Chondrocyte (in vitro differentiated cells): ENCODE measurements at places on chromosomes 6 and 20. TPM values are rescaled to one million over a fixed set of nuclear protein-coding genes. Genes with fewer than 3 reads are reported as not detected.

- DNase-seq, result no peak
Measured at GRCh38 chr6:116152620-116153019, 26.7 kb upstream of the COL10A1 start.

The PSORS1C2 gene
- not detected in 3 replicates for total RNA-seq

DNA sequence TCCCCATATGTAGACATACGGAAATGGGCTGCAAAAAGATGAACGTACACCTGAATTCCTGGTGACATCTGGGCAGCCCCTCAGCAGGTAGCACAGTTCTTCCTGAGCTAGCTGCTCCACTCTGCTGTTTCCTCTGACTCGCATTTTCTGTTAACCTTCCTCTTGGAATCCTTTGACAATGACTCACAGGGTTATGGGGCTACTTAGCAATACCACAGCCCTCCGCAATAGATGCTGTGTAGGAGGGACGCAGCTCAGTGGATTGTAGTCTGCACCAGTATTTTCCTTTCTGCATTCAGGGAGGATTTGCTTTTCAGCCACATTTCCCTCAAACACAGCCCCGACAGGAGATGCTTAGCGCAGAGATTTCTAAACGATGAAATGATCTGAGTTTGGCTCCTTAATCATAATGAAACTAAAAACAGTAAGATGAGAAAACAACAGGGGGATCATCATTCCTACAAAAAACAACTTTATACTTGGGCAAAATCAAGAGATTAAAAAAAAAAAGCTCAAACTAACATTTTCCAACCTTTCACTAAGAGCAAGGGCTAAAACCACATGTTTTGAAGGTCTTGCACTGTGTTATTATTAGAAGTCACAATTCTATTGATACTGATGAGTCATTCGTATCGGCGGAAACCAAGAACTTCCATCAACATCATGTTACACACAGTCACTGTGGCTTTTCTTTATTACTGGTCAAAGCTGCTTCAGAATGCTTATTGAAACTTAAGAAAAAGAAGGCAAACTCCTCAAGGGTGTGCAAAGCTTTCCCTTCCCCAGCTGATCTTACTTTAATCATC, 12.2 kb downstream of the BACH2 start:
- DNase-seq, result no peak

The MYB gene
- total RNA-seq, result 0.13 to 0.51 TPM (median 0.20 TPM) in 3 replicates

The ZHX3 gene
- 52.6 to 55.5 TPM (median 52.9 TPM) in 3 replicates for total RNA-seq

The TSPO2 gene
- total RNA-seq, result not detected in 3 replicates

- DNase-seq, result no peak
Measured at GRCh38 chr6:1608222-1609040, 1.3 kb upstream of the FOXC1 start.

The TAF4 gene
- total RNA-seq, result 11.5 to 16.3 TPM (median 14.8 TPM) in 3 replicates

DNA sequence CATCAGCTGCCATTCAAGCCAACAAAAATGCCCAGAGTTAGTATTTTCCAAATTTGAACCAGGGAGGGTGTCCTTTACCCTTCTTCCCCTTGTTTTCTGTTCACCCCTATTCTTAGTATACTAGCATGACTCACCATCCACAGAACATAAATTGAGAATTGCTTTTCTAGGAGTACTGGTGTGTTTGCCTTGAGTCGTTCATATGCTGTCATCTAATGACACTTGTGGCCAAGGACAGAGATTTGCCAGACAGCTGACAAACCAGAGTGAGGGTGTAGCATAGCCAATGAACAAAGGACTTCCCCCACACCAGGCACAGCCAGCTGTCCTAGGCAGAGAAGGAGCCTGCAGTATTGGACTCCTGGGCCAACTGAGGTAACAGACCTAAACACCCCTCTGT, 62.2 kb downstream of the FILIP1 start:
- no peak for DNase-seq

- no peak for DNase-seq
Measured at GRCh38 chr6:144416773-144417172, 131.6 kb downstream of the UTRN start.

DNA sequence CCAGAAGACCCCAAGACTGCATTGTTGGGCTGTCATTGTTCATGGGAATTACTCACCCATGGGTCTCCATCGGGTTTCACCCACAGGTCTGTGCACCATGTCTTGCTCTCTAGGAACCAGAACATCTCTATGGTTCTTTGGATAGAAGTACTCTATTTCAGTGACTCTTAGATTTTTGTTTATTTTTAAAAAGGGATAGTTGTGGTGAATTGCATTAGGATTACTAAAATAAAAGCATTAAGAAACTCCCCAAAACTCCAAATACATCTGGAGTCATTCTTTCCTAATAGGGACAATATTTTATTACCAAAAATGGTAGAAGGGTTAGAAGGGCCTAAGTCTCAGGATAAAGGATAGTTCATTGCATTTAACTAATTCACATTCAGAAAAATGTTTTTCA, 166.9 kb upstream of the TNFAIP3 start:
- no peak for DNase-seq

DNA sequence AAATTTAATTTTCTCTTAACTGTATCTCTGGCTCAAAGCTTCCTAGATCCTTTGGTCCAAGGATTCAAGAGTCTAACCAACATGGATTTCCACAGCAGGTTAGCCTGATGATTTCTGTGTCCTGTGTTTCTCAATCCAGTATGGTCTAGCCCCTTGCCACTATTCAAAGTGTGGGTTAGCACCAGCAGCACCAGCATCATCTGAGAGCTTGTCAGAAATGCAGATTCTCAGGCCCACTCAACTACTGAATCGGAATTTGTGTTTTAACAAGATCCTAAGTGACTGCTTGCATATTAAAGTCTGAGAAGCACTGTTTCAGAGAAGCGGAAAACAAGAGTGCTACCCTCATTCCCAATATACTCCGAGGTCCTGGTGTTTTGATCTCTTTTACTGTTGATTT, 133.8 kb upstream of the PRDM1 start:
- no peak for DNase-seq

The NT5E gene
- 43.1 to 49.0 TPM (median 48.7 TPM) in 3 replicates for total RNA-seq

- DNase-seq, result no peak
Measured at GRCh38 chr6:156840606-156841005, 63.4 kb downstream of the ARID1B start.

The SAMD3 gene
- total RNA-seq, result 0.35 to 0.77 TPM in 2 of 3 replicates, not detected in the other

The LY6G6F gene
- not detected in 3 replicates for total RNA-seq

GRCh38 chr6:99282479-99283062, 66.9 kb downstream of the FAXC start:
- no peak for DNase-seq
